Activated gamma-delta T cell treated with anti-CD3 and anti-CD28 coated beads, Interleukin-2, amount 50 U/mL, for 16 hours (primary cell): ENCODE measurements at places on chromosomes 2 and 18.

DNA sequence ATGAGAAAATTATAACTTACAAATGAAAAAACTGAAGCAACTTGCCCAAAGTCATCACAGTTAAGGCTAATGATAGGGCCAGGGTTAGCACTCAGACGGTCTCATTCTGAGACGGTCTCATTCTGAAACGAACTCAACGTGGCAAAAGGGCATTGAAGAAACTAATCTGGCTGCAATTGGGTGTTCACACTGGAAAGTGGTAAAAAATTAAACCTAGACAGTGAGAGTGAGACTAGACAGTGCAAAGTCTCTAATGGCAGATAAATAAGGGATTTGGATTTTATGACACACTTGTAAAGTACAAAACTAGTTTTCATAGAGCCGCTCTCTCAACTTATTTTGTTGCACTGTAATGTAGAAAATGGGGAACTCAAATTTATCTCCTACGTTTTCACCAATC, 9.2 kb downstream of the LRPPRC start:
- DNase-seq, result no peak

- DNase-seq, result no peak
Observed at GRCh38 chr18:44816050-44816449, 135.4 kb downstream of the SETBP1 start.

DNA sequence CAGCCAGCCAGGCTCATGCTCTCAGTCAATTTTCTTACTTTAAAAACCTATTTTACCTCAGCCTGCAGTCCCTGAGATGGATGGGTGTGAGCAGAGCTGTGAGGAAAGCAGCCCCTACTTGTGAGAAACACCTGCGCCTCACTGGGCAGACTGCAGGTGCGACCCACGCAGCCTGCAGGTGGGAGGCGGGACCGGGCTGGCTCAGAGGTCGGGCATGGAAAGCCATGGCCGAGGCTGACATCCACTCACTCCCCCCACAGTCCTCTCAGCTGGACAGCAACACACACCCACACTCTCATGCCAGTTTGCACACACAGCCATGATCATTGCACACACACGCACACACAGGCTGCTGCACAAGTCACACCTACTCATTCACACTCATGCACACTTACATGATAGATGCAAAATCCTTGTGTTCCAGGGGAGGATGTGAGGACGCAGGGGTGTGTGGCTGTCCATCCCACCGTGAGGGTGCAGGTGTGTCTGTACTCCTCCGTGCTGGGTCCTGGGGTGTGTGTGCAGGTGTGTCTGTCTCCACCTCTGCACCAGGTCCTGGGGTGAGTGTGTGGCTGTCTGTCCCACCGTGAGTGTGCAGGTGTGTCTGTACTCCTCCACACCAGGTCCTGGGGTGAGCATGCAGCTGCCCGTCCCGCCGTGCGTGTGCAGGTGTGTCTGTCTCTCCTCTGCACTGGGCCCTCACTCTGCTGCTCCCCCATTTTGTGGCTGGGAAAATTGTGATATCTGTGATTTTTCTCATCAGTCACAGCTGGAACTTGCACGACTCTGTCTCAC, 166.5 kb downstream of the RTP5 start:
- no peak for DNase-seq

DNA sequence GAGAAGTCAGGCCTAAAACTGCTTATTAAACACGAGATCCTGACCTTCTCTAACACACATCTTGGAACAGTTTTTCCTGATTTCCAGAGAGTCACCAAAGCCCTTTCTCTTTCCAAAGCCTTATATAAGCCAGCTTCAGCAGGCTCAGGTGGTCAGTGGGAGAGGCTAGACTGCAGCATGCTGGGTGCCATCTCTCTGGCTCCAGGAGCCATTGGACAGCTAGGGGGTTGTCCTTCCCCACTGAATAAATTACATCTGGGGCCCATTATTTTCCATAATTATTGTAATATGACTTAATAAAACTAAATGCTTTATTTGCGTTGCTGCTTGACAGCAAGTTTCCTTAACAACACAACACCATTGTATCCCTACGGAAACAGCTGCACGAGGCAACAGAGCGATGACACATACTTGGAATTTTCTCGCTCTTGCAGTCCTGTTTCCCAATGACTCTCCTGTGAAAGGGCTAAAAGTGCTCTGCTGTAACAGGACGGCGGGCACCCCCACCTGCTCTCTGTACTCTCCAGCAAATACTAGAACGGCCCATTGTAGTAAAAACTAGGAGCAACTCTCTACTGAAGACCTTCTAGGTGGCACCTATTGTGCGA, 160.6 kb downstream of the RNF144A start:
- DNase-seq, result no peak

GRCh38 chr18:11724781-11725180, 35.7 kb downstream of the GNAL start:
- DNase-seq, result no peak

- DNase-seq, result no peak
Observed at GRCh38 chr2:96164459-96165184, 19.4 kb upstream of the DUSP2 start.

DNA sequence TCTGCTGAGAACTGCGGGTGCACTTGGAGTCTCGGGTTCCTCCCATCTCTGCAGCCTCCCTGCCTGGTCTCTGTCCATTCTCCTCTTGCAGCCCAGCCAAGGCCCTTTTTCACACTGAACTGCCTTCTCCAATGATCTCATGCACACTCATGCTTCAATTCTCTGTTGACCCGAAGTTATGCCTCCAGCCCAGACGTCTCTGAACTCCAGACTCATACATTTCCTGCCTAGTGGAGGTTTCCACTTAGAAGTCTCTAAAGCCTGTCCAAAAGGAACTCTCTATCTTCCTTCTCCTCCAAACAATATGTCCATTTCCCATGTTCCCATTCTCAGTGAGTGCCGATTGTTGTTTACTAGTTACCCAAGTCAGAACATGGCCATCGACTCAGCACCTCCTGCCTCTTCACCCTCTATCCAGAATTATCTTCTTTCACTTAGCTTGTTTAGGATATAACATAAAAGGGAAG, 155.2 kb downstream of the IRS1 start:
- no peak for DNase-seq

DNA sequence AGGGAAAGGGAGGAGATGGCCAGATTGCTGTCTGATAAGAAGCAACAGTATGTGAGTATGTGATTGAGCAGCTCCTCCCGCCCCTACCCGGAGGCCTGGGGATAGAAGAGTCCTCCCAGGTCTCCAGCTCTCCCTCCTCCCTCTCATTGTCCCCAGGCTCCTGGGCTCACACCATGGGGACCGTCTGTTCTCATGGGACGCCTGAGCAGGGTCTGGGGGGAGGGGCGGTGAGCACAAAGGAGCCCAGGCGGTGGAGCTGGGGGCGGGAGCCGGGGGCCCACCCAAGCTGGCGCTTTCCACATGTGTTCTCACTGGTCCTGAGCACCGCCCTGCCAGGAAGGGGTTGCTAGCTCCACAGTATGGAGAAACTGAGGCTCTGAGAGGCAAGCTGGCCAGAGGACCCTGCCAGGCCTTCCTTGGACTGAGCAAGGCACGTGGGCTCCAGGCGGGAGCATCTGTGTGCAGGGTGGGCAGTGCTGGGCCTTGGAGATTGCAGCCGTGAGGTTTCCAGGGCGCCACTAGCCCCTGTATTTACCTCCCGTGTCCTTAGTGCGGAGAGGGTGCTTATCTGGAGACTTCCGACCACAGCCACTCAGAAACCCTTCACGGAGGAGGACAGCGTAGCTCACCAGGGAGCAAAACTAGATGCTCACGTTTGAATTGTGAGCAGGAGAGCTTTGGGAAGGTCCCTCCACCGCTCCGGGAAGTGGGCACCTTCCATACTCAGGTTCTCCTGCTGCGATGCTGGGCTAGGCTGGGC, 37.4 kb downstream of the PDIA6 start:
- no peak for DNase-seq

DNA sequence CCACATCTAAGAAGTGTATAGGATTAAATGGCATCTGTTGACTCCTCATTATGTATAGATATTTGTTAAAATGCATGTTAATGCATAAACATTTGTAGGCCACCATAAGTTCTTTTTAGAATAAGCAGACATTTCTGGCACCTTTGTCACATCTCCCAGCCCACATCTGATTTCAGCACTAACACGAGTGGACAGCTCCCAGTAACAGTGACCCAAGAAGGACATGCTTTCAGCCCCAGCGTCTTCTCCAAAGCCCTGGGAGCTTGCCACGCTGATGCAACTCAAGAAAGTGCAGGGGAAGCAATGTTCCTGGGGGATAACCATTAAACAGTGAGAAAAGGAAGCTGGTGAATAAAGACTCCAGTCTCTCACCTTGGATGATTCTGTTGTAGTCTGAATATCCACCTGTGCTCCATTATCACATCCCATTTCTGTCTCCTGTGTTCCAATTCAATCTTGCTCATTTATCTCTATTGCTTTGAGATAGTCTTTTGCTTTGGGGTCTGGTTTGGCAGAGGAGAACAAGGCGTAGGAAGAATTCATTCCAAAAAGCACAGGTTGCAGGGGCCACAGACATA, 182.6 kb upstream of the THSD7B start:
- no peak for DNase-seq

GRCh38 chr2:215002500-215002899, 135.9 kb downstream of the ABCA12 start:
- DNase-seq, result no peak

GRCh38 chr2:156490466-156490840, 54.3 kb downstream of the GPD2 start:
- DNase-seq, result no peak

GRCh38 chr2:68646303-68646702, 2.9 kb downstream of the PROKR1 start:
- no peak for DNase-seq

- DNase-seq, result no peak
Observed at GRCh38 chr2:19673213-19673791, 228.5 kb downstream of the TTC32 start.

DNA sequence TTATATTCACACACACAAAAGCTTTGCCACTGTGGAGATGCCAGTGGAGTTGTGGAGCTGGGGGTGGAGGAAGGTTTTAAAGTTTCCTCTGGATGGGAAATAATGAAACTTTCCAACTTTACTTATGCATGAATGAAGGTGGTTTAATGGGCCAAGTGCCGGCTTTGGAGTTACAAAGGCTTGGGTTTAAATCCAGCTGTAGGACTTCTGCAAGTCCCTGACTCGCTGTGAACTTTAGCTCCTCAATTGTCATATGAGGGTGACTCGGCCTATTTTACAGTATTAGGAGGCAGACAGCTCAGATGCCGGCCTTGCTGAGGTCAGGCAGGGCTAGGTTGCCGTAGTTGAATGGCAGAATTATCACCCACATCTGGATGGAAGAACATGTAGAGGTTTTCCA, 415.8 kb upstream of the TRIB2 start:
- no peak for DNase-seq

- DNase-seq, result no peak
Observed at GRCh38 chr2:240277807-240278522, 137.5 kb upstream of the OTOS start.

DNA sequence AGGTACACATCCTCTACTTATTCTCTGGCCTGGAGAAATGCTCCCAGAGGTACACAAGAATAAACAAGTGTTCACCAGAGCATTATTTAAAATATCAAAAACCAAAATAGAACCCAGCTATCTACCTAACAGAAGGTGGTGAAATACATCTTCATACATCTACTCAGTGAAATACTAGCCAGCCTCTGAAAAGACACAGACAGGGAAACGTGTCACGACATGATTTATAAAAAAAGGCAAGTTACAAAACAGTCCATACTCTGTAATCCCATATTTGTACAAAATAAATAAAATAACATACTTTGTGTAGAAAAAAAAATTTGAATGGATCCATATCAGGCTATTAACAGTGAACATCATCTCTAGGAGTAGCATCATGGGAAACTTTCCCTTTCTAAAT, 38.2 kb downstream of the KANSL3 start:
- DNase-seq, result no peak

DNA sequence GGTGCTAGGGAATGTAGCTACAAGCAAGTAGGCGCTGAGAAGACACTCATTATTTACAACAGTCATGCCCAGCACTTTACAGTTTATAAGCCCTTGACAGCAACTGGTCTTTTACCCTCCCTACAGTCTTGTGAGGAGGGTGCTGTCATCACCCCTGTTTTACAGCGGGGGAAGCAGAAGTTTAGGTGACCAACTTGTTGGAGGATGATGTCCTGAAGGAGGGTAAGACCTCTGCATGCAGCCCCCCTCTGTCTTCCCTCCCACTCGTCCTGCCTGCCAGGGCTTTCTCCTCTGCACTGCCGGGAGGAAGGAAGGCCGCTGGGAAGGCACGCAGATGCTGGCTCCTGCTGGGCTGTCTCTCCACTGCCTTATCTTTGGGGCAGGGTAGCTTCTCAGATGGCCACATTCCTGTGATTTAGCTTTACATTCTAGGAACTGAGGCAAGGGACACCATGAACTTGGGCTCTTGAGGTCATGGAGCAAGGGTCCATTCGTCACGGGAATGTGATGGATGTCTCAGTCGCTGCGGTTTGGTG, 972 bp downstream of the IL1R1 start:
- no peak for DNase-seq

- no peak for DNase-seq
Observed at GRCh38 chr18:13502585-13502984, 223.8 kb downstream of the FAM210A start.

DNA sequence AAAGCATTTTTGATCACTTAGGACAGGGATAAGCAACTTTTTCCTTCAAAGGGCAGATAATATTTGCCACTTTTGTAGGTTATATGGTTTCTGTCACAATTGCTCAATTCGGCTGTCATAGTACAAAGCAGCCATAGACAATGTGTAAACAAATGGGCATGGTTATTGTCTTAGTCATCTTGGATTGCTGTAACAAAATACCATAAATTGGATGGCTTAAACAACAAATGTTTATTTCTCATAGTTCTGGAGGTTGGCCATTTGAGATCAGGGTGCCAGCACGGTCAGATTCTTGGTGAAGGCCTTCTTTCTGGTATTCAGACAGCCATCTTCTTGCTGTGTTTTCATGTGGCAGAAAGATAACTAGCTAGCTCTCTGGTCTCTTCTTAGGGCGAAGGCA, 91.2 kb downstream of the TAF4B start:
- DNase-seq, result no peak

DNA sequence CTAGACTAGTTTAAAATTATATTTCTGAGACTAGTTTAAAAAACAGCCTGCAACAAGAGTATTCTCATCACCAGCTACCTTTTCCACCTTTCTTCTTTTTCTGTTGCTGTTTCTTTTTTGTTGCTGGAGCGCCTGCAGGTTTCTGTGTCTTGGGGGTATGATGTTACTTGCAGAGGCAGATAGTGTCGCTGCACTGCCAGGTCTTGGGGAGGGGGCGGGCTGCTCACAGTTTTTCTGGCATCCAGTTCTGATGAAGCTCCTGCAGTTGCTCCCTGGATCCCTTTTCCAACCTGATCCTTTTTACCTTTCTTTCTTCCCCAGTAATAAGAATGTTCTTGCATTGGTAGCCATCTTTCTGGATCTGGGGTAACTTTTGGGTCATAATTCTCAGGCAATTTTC, 8.0 kb upstream of the C18orf32 start:
- DNase-seq, result no peak

GRCh38 chr2:207847807-207848544, 78.3 kb upstream of the FZD5 start:
- no peak for DNase-seq

DNA sequence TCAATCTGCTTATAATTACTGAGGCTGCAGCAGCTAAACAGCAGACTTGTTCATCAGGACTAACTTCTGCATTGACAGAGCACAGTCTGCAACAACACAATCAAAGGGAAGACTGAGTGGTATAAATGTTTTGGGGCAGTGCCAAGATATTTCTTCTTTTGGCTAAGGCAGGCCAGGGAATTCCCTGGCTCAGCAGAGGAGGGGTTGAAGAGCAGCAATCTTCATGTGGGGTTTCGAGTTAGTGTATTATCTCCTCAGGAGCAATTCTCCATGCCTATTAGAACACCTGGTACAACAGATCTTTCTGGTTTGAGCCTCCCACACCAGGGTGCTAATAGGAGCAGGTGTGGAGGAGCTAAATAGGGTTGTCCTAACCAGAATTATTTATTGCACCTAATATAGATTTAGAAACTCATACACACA, 103.0 kb upstream of the STK17B start:
- DNase-seq, result no peak
